ENCODE measurements at places on chromosomes 16 and 17. TPM values are rescaled to one million over a fixed set of nuclear protein-coding genes. Genes with fewer than 3 reads are reported as not detected.

DNA sequence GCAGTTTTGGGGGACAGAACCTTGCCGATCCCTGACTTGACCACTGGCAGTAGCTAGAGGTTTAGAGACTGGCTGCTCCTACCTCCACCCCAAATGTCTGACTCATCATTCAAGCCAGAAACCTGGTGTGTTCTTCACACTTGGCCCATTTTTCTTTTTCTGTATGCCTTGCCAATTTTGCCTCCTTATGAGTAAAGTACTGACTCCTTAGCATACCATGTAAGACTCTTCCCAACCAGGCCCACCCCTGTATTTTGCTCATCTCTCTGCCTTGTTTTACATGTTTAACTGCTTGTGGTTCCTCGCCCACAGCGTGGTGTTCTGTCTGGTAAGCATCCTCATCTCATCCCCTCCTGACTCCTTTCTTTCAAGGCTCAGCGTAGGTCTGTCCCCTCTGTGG is 37.9 kb downstream of the NUP88 start:
- no peak overlapping the region for H3K27ac ChIP-seq
- peaks cover 98% of the 10 kb centered on the region for H3K36me3 ChIP-seq
- no peaks in the 10 kb centered on the region for H3K4me1 ChIP-seq
- H3K27me3 ChIP-seq, result no peaks in the 10 kb centered on the region
- no peak for DNase-seq

PITPNM3 gene
- 12.4 TPM for total RNA-seq

RILP gene
- total RNA-seq, result 79.8 TPM

- no peak overlapping the region for H3K27ac ChIP-seq
- H3K27me3 ChIP-seq, result no peaks in the 10 kb centered on the region
- no peak overlapping the region for H3K4me3 ChIP-seq
- H3K4me1 ChIP-seq, result no peaks in the 10 kb centered on the region
- H3K36me3 ChIP-seq, result no peaks in the 10 kb centered on the region
Observed at GRCh38 chr16:86062271-86062965, 163.5 kb downstream of the IRF8 start.

DNA sequence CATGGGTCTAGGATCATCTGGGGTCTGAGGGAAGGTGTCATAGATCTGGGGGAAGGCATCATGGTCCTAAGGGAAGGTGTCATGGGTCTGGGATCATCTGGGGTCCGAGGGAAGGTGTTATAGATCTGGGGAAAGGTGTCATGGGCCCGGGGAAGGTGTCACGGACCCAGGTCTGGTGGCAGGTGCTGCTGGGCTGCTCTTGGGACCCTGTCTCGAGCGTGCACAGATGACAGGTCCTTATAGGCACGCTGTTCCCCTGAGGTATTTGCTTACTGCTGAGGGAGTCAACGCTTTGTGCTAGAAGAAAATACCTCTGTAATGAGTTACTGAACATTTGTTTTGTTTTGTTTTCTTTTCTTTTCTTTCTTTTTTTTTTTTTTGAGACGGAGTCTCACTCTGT is 1.4 kb downstream of the RAB40C start:
- peak overlapping the region; percentile 86 for H3K27ac ChIP-seq
- peaks cover 50% of the 10 kb centered on the region for H3K4me1 ChIP-seq
- H3K36me3 ChIP-seq, result no peaks in the 10 kb centered on the region
- peak overlapping the region; percentile 96 for H3K4me3 ChIP-seq
- no peaks in the 10 kb centered on the region for H3K27me3 ChIP-seq

P2RX5 gene
- 4.4 TPM for total RNA-seq

GRCh38 chr17:66165537-66166123 is 26.3 kb downstream of the CEP112 start:
- H3K4me3 ChIP-seq, result no peak overlapping the region
- no peaks in the 10 kb centered on the region for H3K36me3 ChIP-seq
- no peak for DNase-seq
- no peak overlapping the region for H3K27ac ChIP-seq
- H3K4me1 ChIP-seq, result no peaks in the 10 kb centered on the region
- H3K27me3 ChIP-seq, result no peaks in the 10 kb centered on the region

DNA sequence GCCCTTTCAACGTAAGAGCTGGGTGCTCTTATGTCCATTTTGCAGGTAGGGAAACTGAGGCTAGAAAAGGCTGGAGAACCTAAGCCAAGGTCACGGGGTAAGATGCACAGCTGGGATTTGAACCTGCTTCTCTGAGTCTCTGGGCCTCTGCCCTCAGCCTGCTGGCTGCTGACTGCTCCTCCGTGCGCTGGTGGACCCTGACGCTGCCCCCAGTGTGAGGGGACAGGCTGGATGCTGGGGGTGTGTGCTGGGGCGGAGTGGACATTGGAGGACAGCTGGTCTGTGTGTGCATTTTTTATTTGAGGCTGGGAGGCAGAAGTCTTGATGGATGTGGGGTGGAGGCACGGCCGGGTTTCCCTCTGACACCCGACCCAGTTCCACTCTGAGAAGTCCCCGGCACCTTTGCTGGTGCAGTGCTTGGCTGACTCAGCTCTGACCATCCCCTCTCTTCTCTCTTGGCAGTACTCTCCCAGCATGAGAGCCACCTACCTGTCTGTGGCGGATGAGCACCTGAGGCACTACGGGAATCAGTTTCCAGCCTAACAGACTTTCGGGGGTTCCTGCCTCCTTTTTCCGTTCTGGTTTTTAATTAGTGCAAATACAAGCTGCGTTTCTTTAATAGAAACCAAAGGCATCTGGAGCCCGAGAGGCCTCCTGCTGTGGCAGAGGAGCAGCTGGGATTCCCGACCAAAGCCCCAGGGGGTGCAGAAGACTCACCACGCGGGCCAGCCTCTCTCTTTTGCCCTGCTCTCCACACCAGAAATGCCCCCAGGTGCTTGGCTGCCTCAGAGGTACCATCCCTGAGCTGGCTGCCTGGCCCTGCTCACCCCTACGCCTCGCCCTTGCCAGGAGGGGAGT is 14.1 kb upstream of the DNAI2 start:
- H3K36me3 ChIP-seq, result no peaks in the 10 kb centered on the region
- peak; percentile 52 for DNase-seq
- H3K4me1 ChIP-seq, result no peaks in the 10 kb centered on the region
- H3K27me3 ChIP-seq, result no peaks in the 10 kb centered on the region
- no peak overlapping the region for H3K4me3 ChIP-seq
- H3K27ac ChIP-seq, result no peak overlapping the region

DNA sequence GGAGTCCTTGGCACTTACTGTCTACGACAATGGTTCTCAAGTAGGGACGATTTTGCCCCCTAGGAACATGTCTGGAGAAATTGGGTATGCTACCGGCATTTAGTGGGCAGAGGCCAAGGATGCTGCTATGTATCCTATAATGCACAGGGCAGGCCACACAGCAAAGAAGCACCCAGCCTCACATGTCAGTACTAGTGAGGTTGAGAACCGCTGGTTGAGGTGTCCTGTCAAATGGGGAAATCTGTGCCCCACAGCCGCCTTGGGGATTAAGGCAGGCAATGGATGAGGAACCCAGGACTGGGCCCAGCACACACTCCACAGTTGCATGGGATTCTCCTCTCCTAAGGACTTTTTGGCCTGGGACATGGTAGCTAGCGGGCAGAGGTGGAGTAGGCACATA is 86.7 kb upstream of the TOB1 start:
- no peaks in the 10 kb centered on the region for H3K36me3 ChIP-seq
- no peak for DNase-seq
- no peak overlapping the region for H3K4me3 ChIP-seq
- H3K27ac ChIP-seq, result no peak overlapping the region

DNA sequence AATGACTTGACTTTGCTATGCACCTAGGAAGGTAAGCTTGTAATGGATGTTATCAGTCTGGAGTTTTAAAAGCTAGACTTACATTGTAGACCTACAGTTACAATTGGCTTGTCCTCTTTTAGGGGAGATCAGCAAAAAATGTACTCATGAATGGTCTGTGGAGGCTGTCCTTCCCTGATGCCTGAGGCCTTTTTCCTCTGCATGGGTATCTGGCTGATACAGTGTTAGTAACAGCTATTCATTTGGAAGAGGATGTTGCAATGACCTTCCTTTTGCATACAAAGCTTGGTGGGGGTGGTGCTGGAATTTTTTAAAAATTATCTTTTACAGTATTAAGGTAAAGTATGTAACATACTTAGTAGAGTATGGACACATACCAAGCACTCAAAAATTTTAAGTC is 525.5 kb downstream of the KIF2B start:
- no peaks in the 10 kb centered on the region for H3K4me1 ChIP-seq
- no peak overlapping the region for H3K4me3 ChIP-seq
- no peak overlapping the region for H3K27ac ChIP-seq
- no peak for DNase-seq
- no peaks in the 10 kb centered on the region for H3K36me3 ChIP-seq

- no peak overlapping the region for H3K27ac ChIP-seq
- H3K4me1 ChIP-seq, result peaks cover 14% of the 10 kb centered on the region
- no peak overlapping the region for H3K4me3 ChIP-seq
- no peaks in the 10 kb centered on the region for H3K27me3 ChIP-seq
- DNase-seq, result no peak
- no peaks in the 10 kb centered on the region for H3K36me3 ChIP-seq
Observed at GRCh38 chr17:75411328-75412067, 6.0 kb upstream of the GRB2 start.

DNA sequence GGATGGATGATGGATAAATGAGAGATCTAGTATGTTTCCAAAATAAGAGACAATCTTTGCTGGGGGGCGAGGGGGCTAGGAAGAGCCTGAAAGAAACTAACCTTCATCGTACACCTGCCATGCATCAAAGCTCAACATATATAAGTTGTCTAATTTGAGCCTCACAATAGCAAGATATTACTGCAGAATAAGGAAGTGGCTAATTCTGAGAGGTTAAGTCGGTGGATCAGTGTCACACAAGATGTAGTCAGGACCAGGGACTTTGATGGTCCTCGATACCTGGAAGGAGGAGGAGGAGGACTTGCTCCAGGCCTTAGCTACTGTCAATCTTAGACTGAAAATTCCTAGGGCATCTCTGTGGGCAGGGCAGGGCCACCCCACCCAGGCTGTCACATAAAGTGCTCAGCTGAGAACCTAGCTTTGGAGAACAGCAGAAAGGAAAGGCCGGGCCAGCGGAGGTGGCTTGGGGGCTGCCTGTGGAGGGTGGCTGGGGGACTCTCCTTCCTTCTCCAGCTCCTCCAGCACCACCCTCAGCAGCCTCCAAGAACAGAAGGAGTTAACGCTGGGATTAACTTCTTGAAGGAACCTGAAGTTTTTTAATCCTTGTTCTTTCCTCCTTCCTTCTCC is 460 bp upstream of the SLC13A2 start:
- no peaks in the 10 kb centered on the region for H3K36me3 ChIP-seq
- peaks cover 6% of the 10 kb centered on the region for H3K4me1 ChIP-seq
- no peak for DNase-seq
- no peaks in the 10 kb centered on the region for H3K27me3 ChIP-seq

DNA sequence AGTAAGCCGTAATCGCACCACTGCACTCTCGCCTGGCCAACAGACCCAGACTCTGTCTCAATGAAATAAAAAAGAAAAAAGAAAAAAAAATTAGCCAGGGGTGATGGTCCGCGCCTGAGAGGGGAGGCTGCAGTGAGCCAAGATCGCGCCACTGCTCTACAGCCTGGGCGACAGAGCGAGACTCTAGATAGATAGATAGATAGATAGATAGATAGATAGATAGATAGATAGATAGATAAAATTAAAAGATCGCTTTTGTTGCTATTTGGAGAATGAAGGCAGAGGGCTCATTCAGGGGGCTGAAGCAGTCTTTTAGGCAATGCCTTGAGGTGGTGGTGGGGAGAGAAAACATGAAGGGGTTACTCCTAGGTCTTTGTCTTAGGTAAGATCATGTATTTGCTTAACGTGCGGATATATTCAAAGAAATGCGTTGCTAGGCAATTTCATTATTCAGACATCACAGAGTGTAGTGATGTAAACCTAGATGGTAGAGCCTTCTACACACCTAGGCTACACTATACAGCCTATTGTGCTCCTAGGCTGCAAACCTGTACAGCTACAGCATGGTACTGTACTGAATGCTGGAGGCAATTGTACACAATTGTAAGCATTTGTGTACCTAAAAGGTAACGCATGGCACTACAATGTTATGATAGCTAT is 4.3 kb upstream of the HES7 start:
- no peak overlapping the region for H3K27ac ChIP-seq
- H3K36me3 ChIP-seq, result no peaks in the 10 kb centered on the region
- peaks cover 14% of the 10 kb centered on the region for H3K27me3 ChIP-seq
- DNase-seq, result no peak
- H3K4me1 ChIP-seq, result peaks cover 45% of the 10 kb centered on the region

SLC5A2 gene
- 1.0 TPM for total RNA-seq

DNA sequence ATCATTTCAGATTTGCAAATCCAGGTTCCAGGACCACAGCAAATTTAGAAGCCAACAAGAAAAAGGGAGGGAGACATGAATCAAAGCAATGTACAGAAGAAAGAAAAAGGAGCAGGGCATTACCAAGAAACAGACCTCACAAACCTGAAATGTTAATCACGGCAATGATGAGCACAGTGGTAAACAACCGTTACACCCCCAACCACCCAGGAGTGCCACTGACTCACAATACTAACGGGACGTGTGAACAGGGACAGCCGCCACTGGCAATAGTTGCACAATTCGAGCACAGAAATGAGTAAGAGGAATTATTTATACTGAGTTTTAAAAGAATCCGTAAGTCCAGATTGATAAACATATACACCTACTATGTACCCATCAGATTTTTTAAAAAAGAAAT is 13.8 kb downstream of the USP22 start:
- no peak overlapping the region for H3K4me3 ChIP-seq
- H3K27me3 ChIP-seq, result no peaks in the 10 kb centered on the region
- peaks cover 60% of the 10 kb centered on the region for H3K4me1 ChIP-seq

DNA sequence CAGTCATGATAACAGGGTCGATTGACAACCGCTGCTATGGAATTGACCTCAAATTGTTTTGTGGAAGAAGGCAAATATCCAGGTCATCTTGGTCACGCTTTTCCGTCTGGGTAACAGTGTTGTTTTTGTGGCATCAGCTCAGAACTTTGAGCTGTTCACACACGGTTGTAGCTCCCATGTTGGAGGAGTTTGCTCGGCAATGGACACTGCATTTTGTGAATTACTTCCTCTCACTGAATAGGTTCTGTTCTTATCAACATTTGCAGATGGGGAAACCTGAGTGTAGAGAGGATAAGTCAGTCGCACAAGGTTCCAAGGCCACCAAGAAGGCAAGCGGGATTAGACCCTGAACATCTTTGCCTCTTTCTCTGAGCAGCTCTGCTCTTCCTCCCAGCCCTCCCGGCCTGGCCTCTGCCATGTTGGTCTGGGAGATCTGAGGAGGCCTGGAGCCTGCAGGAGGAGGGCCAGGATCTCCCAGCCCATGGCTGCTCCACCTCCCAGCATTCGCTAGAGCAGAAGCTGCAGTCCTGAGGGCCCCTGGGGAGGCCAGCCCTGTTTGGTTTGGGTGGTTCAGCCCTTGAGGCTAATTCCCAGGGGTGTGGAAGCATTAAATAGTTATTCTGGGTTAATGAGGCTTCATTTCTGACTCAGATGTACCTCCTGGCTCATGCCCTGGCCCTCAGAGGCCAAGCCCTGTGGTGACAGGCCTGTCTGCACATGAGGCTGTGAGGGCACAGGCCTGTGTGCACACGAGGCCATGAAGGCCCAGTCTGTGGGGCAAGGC is 154.1 kb upstream of the PLCG2 start:
- H3K36me3 ChIP-seq, result no peaks in the 10 kb centered on the region
- H3K27me3 ChIP-seq, result no peaks in the 10 kb centered on the region
- peak overlapping the region; percentile 41 for H3K27ac ChIP-seq
- no peak for DNase-seq
- H3K4me1 ChIP-seq, result peaks cover 19% of the 10 kb centered on the region

TSNAXIP1 gene
- total RNA-seq, result 5.2 TPM

- no peak overlapping the region for H3K4me3 ChIP-seq
- no peaks in the 10 kb centered on the region for H3K27me3 ChIP-seq
- no peaks in the 10 kb centered on the region for H3K4me1 ChIP-seq
- H3K27ac ChIP-seq, result no peak overlapping the region
Observed at GRCh38 chr17:76432712-76433336, 20.1 kb downstream of the UBE2O start.

GRCh38 chr17:63001689-63002394 is 35.8 kb downstream of the TANC2 start:
- no peak for DNase-seq
- H3K4me3 ChIP-seq, result no peak overlapping the region
- H3K36me3 ChIP-seq, result no peaks in the 10 kb centered on the region
- H3K27me3 ChIP-seq, result no peaks in the 10 kb centered on the region
- H3K4me1 ChIP-seq, result no peaks in the 10 kb centered on the region

Data from upper lobe of left lung (tissue), 6 donors.